Tibial nerve (tissue), 4 donors: ENCODE measurements at places on chromosomes 7 and 10. TPM values are rescaled to one million over a fixed set of nuclear protein-coding genes. Genes with fewer than 3 reads are reported as not detected.

The PRKCQ gene
- not detected for total RNA-seq

The C10orf53 gene
- not detected for total RNA-seq

The ZNF365 gene
- total RNA-seq: 0.21 TPM

The PLEKHS1 gene
- total RNA-seq: not detected

The MAT1A gene
- total RNA-seq: not detected

The OPN1SW gene
- total RNA-seq: not detected

The LRIT1 gene
- total RNA-seq: not detected

The GNB2 gene
- 233 TPM for total RNA-seq

The DOCK1 gene
- total RNA-seq: 76.7 TPM

The TRIP6 gene
- total RNA-seq: 86.0 TPM

The HTRA1 gene
- 182 TPM for total RNA-seq

The DLX5 gene
- not detected for total RNA-seq

The ODAD2 gene
- total RNA-seq: not detected

The EEPD1 gene
- total RNA-seq: 15.1 TPM

The SPDYE9 gene
- not detected for total RNA-seq

The MUC3A gene
- not detected for total RNA-seq

The ASAH2 gene
- total RNA-seq: 0.66 TPM
